Dorsolateral prefrontal cortex (tissue), 122 donors: ENCODE measurements at places on chromosomes 6 and 20.

DNA sequence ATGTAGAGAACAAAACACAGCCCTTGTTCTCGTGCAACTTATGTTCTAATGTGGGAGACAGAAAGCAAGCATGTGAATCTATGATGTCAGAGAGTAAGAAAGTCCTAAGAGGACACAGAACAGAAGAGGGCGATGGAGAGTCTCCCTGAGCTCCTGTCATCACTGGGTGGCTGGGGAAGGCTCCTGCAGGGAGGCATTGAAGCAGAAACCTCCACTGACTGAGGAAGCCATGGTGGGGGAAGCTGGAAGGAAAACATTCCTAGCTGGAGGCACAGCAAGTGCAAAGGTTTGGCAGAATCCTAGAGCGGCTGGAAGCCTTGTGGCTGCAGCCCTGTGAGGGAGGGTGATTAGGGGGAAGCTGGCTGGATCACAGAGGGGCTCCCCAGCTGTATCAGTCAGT lies 248.0 kb downstream of the CDH26 start:
- no peak for DNase-seq

DNA sequence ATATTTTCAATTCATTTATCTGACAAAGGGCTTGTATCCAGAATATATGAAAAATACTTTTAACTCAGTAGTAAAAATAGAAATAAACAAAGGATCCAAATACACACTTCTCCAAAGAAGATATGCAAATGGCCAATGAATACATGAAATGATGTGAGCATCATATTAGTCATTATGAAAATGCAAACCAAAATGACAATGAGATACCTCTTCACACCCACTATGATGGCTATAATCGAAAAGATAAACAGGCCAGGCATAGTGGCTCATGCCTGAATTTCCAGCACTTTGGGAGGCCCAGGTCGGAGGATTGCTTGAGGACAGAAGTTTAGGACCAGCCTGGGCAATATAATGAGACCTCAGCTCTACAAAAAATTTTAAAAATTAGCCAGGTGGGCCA lies 33.8 kb upstream of the SMAP1 start:
- no peak for DNase-seq

DNA sequence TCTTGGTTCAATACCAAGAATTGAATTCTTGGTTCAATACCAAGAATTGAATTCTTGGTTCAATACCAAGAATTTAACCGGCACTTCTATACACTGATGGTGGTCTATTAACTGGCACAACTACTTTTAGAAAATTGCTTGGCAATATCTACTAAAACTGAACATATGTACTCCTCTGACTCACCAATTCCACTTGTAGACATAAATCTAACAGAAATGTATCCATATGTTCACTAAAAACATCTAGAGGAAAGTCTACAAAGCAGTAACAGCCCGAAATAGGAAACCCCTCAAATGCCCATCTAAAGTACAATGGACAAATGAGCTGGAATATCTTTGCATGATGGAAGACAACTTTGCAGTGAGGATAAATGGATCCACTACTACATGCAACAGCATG lies 71.9 kb downstream of the KIF16B start:
- no peak for DNase-seq

- DNase-seq: no peak
Measured at GRCh38 chr20:13278812-13279570, 57.9 kb downstream of the ISM1 start.

DNA sequence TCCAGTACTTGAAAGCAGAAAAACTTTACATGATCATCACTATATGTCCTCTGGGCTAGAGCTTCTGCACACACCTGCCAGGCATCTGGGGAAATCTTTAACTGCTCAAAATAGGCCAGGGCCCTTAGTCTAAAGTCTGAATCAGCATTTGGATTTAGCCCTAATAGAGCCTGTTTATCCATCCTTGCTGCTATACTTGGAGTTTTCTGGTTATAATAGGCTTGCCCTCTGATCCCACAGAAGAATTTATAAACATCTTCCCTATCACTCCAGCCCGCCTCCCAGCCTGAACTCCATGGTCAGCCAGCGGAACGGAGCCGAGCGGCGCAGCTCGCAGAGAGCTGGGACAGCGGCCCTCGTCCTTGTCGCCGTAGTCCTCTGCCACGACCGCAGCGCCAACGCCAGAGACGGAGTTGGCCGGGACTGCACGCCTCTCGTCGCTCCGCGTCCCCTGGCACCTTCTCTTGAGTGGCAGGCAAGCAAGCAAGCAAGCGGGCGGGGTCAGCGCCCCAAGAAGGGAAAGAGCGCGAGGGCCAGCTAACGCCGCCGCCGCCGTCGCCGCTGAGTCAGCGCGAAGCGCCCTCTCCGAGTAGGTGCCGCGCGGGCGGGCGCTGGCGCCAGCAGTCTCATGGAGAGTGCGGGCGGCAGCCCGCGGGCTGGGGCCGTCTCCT lies 25.4 kb upstream of the ASIP start:
- peak; percentile 60 for DNase-seq

DNA sequence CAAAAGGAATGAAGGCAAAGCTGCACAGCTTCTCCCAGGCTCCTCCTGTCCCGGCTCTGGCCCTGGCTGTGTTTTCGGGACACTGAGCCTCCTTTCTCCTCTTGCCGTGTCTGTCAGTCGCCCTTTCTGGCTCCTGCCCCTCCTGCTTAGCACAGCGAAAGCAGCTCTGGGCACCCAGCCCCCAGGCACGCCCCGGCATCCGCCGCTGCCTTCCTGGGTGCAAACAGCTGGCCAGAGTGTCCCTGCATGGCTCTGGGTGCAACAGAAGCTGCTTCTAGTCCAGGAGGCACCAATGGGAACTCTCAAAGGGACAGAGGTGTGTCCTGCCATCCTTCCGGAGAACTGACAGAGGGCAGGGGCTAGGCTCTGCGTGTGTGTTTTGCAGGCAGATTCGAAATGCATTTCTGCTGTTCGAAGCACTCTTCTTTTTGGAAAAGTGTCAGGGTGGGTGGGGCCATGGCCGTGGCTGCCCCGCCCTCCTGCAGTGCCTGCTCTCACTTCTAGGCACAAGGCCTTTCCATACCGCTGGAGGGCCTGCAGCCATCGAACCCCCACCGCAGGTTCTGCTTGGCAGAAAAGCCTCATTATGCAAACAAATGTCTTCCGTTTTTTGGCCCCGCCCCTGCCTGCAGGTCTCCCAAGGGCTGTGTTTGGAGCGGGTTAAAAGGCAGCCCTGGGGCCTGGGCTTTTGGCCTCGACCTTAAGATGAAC lies 15.5 kb downstream of the COL9A3 start:
- DNase-seq: peak; percentile 43

- no peak for DNase-seq
Measured at GRCh38 chr20:35443003-35443402, 5.0 kb upstream of the GDF5 start.
